ENCODE measurements at places on chromosomes 13 and 19.

GRCh38 chr13:94394723-94395122 lies 84.8 kb downstream of the DCT start:
- no peaks in the 10 kb centered on the region for H3K36me3 ChIP-seq
- H3K4me1 ChIP-seq = no peaks in the 10 kb centered on the region
- no peak overlapping the region for H3K27ac ChIP-seq
- no peak for DNase-seq
- no peaks in the 10 kb centered on the region for H3K27me3 ChIP-seq
- no peak overlapping the region for H3K4me3 ChIP-seq

- H3K4me1 ChIP-seq = no peaks in the 10 kb centered on the region
- H3K27me3 ChIP-seq = peaks cover 7% of the 10 kb centered on the region
Observed at GRCh38 chr13:112350300-112350699, 25.9 kb upstream of the SPACA7 start.

DNA sequence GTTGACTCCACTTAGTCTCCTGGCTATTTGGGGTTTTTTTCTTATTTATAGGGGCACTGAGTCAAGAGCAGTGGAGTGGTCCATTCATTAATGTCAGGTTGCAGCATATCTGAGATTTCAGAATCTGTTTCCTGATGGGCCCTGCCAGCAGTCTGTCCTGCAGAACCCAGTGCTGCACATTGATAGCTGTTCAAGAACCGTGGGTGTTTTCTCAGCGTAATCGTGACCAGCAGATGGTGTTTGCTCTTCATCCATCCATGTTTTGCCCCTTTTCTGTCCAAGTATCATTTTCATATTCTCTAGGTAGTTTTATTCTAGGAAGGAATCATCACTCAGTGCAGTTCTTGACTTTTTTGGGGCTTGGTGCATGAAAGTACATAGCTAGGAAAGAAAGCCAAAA lies 166.5 kb downstream of the ATP8A2 start:
- H3K36me3 ChIP-seq = no peaks in the 10 kb centered on the region
- no peaks in the 10 kb centered on the region for H3K4me1 ChIP-seq
- H3K4me3 ChIP-seq = no peak overlapping the region
- no peak for DNase-seq

DNA sequence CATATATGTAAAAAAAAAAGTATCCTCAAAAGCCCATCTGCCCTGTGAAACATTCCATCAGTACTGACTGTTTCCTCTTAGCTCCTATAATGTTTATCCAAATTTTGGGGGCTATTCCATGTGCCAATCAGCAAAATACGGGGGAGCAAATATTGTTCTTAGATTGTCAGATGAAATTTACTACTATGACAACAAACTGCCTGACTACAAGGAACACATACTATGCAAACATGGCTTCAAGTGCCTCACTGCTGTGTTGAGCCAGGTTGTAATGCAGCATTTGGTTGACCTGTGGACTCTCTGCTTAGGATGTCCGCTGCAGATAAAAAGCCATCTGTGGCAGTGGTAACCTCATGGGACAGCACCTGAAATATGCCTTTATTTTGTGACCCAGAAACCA lies 98.2 kb upstream of the SCEL start:
- H3K4me1 ChIP-seq = no peaks in the 10 kb centered on the region
- no peaks in the 10 kb centered on the region for H3K27me3 ChIP-seq
- DNase-seq = no peak
- H3K4me3 ChIP-seq = no peak overlapping the region
- H3K36me3 ChIP-seq = no peaks in the 10 kb centered on the region

- H3K27ac ChIP-seq = no peak overlapping the region
- H3K27me3 ChIP-seq = no peaks in the 10 kb centered on the region
- no peaks in the 10 kb centered on the region for H3K4me1 ChIP-seq
- no peaks in the 10 kb centered on the region for H3K36me3 ChIP-seq
Observed at GRCh38 chr13:47831265-47831664, 169.8 kb downstream of the SUCLA2 start.

DNA sequence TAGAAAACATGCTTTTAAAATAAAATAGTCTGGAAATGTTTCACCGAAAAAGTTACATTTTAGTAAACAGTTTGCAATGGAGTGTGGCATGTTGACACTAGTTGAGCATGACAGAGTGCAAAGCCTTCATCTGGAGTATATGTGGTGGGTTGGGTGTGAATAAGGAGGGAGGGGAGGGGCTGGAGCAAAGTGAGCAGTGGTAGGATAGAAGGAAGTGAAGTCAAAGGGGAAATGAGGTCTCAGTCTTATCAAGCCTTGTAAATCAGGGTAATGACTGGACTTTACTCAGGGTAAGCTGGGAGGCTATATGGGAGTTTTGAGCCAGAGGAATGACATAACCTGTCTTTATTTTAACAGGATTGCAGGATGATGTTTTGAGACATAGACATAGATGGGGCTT lies 222.8 kb downstream of the PCDH20 start:
- peaks cover 4% of the 10 kb centered on the region for H3K4me1 ChIP-seq
- no peaks in the 10 kb centered on the region for H3K36me3 ChIP-seq
- no peak overlapping the region for H3K4me3 ChIP-seq
- no peaks in the 10 kb centered on the region for H3K27me3 ChIP-seq
- DNase-seq = peak; percentile 61

DNA sequence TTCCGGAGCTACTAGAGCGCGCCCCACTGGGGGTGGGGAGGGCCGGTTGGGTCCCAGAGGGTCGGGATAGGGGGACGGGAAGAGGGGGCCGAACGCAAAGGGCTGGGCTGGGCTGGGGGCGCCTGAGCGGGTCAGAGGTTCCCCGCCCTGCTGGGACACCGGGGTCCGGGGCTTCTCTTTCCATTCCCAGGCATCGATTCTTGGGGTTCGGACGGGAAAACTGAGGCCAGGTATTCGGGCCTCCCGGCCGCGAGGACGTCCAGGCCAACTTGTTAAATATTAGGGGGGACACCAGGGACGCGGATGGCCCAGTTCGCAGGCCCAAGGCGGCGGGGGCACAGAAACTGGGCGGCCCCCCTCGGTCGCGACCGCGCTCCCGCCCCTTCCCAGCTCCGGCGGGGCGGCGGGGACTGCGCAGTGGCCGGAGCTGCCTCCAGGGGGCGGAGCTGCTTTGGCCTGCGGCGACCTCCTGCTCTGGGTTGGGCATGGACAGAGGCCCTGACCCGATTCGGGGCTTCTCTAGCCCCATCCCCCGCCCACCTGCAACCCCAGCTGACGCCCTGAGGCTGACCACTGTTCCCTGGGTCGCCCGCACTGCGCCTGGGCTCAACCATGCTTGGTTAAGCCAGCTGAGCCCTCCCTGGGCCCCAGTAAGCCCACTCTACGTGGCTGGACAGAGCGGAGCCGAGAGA lies 1.2 kb upstream of the KLF16 start:
- H3K4me3 ChIP-seq = peak overlapping the region; percentile 72
- no peaks in the 10 kb centered on the region for H3K36me3 ChIP-seq
- no peaks in the 10 kb centered on the region for H3K27me3 ChIP-seq
- H3K4me1 ChIP-seq = peaks cover 21% of the 10 kb centered on the region

DNA sequence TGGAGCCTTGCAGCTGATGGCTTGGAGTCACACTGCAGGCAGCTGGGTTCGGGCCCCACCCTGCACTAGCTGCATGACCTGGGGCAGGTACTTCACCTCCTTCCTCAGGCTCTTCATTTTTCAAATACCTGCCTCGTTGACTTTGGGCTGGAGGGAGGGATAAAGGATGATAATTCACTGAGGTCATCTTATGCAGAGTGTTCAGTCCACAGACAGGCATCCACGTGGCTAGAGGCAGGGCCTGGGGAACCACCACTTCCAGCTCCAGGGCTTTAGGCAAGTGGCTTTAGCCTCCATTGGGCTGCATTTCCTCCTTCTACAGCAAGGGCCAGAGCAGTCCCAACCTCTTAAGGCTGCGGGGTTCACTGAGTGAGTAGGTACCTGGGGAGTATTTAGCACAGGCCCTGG lies 84.8 kb downstream of the SIPA1L3 start:
- H3K27ac ChIP-seq = no peak overlapping the region
- DNase-seq = no peak
- H3K4me1 ChIP-seq = peaks cover 9% of the 10 kb centered on the region
- no peak overlapping the region for H3K4me3 ChIP-seq
- H3K36me3 ChIP-seq = no peaks in the 10 kb centered on the region
- H3K27me3 ChIP-seq = no peaks in the 10 kb centered on the region

- H3K4me3 ChIP-seq = no peak overlapping the region
- no peak for DNase-seq
- no peak overlapping the region for H3K27ac ChIP-seq
- no peaks in the 10 kb centered on the region for H3K27me3 ChIP-seq
- H3K36me3 ChIP-seq = no peaks in the 10 kb centered on the region
Observed at GRCh38 chr19:54319892-54320670, 7.1 kb upstream of the LILRA5 start.

DNA sequence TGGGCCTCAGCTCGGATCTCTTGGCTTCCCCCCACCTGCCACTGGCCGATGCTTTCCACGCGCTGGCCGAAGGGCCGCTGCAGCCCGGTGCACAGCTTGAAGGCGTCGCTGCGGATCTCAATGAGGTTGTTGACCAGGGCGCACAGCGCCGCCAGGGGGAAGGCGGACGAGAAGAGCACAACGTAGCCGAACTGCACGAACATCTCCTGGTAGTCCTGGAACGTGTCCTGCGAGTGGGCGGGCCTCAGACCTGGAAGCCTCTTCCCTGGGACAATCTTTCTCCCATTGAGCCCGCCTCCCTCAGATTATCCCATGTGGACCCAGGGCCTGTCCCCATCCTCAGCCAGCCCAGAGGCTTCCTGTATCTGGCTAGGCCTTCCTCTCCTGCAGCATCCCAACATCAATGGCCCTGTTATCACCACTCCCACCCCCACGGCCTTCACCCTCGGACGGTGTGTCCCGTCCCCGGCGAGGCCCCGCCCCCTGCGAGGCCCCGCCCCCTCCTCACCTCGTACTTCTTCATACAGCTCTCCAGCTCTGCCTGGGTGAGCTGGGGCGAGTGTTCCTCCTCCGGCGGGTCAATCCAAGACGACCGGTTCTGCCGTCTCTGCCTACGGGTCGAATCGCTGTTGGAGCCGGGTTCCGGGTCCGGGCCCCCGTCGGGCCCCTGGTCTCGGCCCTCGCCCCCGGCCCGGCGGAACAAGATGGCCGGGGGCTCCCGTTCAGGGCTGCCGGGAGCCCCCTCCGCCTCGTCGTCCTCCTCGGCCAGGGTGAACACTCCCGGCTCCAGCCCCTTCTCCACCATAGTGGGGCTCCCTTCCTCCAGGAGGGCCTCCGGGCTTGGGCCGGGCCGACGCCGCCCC lies 6.8 kb downstream of the ANO8 start:
- peaks cover 11% of the 10 kb centered on the region for H3K4me1 ChIP-seq
- H3K4me3 ChIP-seq = peak overlapping the region; percentile 53
- H3K36me3 ChIP-seq = no peaks in the 10 kb centered on the region
- peak; percentile 89 for DNase-seq
- peaks cover 10% of the 10 kb centered on the region for H3K27me3 ChIP-seq
